ENCODE measurements at places on chromosomes 2 and 18. TPM values are rescaled to one million over a fixed set of nuclear protein-coding genes. Genes with fewer than 3 reads are reported as not detected.

DNA sequence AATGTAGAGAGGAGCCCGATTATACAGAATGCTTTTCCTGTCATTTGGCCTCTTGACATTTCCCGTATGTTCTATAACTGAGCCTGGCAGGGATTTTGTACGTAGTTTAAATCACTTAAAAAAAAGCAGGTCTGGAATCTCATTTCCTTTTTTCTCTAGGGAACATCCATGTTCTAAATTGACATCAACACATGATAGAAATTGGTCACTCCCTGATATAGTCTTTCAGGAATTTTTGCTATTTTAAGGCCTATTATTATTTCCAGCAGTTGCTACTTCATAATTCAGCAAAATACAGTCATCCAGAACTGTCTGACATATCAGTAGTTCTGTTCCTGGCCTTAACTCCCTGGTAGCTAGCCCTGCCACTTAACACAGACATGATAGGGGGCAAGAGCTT lies 565.7 kb upstream of the ZEB2 start:
- no peaks in the 10 kb centered on the region for H3K4me1 ChIP-seq
- no peak overlapping the region for H3K27ac ChIP-seq
- H3K36me3 ChIP-seq: no peaks in the 10 kb centered on the region
- DNase-seq: no peak
- H3K27me3 ChIP-seq: no peaks in the 10 kb centered on the region

GRCh38 chr2:230326453-230327417 lies at the start of gene SP140L:
TSS of gene SP140L (plus strand) at chr2:230327193. CDS start at chr2:230327270, 77 bp downstream.
- peaks cover 56% of the 10 kb centered on the region for H3K4me1 ChIP-seq
- no peaks in the 10 kb centered on the region for H3K27me3 ChIP-seq
- H3K36me3 ChIP-seq: peaks cover 24% of the 10 kb centered on the region
- H3K27ac ChIP-seq: peak within 1 kb of the TSS; percentile 94

Gene STARD6
- not detected for total RNA-seq

- no peak overlapping the region for H3K27ac ChIP-seq
- H3K4me3 ChIP-seq: no peak overlapping the region
- no peaks in the 10 kb centered on the region for H3K36me3 ChIP-seq
- no peak for DNase-seq
- no peaks in the 10 kb centered on the region for H3K4me1 ChIP-seq
Observed at GRCh38 chr2:65762068-65762467, 329.7 kb upstream of the SPRED2 start.

GRCh38 chr2:102082571-102083392 lies 59.8 kb upstream of the IL1R1 start:
- H3K4me3 ChIP-seq: peak overlapping the region; percentile 57
- peaks cover 64% of the 10 kb centered on the region for H3K4me1 ChIP-seq
- DNase-seq: peak; percentile 80

GRCh38 chr2:20227894-20228505 lies 3.1 kb upstream of the SDC1 start:
- no peak overlapping the region for H3K27ac ChIP-seq
- H3K27me3 ChIP-seq: peaks cover 28% of the 10 kb centered on the region
- no peak overlapping the region for H3K4me3 ChIP-seq
- peak; percentile 2 for DNase-seq
- H3K4me1 ChIP-seq: peaks cover 6% of the 10 kb centered on the region
- no peaks in the 10 kb centered on the region for H3K36me3 ChIP-seq

Data from activated CD4-positive, alpha-beta memory T cell treated with anti-CD3 and anti-CD28 coated beads for 36 hours (primary cell).